ENCODE measurements at places on chromosomes 1 and 21.

DNA sequence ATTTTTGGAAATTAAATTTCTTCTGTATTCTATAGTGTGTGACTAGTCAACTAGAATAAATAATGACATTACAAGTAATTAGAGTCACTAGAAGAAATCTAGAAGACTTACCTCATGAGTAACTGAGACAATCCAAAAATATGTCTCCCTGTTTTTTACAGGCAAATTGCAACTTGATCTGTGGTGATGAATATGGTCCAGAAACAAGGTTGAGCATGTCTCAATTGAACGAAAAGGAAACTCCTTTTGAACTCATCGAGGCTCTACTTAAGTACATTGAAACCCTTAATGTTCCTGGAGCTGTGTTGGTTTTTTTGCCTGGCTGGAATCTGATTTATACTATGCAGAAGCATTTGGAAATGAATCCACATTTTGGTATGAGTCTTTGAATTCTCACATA, 36.7 kb downstream of the DHX9 start:
- no peak for DNase-seq

- no peak for DNase-seq
Observed at GRCh38 chr1:159823406-159823805, 3.3 kb upstream of the SLAMF8 start.

- no peak for DNase-seq
Observed at GRCh38 chr1:214709241-214709640, 106.2 kb downstream of the CENPF start.

GRCh38 chr1:167060141-167061072, 29.8 kb downstream of the GPA33 start:
- no peak for DNase-seq

DNA sequence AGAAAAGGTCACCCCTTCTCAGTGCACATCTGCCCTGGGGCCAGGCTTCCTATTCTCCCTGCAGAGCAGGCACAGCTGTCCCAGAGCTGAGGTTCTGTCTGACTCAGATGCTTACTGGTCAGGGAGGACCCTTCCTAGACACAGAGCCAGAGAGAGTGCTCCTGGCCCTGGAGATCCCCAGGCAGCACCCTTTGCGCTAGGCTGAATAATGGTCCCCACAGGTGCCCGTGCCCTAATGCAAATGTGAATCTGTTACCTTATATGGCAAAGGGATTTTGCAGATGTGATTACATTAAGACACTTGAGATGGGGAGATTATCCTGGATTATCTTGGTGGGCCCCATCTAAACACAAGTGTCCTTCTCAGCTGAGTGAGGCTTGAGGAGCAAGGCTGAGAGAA, 2.6 kb upstream of the TNNI1 start:
- no peak for DNase-seq

DNA sequence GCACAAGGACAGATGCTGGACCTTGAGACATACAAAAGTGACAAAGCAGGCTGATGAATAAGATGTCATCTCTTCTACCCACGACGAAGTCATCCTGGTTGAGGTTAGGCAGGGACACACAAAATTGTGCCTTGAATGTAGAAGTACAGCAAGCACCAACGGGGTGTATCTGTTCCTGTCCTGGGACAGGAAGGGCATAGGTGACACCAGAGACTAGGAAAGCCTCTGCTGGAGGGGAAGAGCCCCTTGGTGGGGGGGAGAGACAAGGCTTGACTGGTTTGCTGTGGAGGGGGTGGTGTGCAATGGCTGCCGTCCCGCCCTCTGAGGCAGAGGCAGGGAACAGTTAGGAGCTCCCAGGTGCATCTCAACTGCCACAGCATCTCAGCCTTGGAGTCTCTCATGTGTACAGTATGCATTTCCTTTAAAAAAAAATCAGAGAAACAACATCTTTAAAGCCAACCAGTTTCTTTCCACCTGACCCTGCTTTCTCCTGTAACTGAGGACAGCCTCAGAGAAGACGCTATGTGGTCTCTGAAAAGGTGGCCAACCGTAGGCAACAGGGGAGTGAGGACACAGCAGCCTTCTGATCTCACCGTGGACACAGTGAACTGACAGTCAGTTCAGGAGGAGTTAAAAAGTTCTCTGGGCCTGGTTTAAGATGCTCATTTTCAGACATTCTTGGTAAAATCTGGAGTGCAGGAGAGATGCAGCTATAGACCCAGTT, 17.7 kb upstream of the GFI1 start:
- no peak for DNase-seq

DNA sequence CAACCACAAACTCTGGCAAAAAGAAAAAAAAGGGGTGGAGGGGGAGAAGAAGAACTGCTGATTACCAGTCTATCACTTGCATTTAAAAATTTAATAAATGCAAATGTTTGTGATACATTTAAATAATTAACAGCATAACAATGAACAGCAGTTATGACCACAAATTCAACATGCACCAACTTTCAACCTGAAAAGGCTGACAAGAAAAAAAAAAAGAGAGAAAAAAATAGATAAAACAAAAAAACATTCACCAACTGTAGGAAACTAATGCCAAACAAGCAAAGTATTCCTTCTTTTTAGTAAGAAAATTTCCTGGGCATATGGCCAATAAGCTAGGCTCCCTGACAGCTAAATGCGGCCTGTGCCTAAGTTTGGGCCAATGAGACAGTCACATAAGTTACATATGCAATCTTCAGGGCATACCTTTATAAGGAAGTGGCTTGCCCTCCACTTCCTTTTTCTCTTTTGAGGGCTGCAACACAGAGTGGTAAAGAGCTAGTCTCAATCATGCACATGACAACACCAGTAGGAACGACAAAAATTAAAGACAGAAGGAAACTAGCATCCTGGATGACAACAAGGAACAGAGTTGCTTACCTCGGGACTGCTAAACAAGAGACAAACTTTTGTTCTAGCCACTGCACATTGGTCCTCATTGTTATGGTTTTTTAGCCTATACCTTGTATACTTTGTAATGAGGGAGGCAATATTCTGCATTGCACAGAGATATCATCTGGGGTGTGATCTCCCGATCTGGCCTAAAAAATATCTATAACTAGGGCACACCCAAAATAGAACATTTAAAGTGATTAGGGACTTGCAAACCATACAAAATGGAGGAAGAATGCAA, 24.2 kb upstream of the PHTF1 start:
- DNase-seq: peak; percentile 22

- DNase-seq: no peak
Observed at GRCh38 chr1:232886271-232886670, 64.1 kb upstream of the NTPCR start.

- no peak for DNase-seq
Observed at GRCh38 chr1:84918726-84919336, 25.8 kb upstream of the LPAR3 start.

GRCh38 chr21:42663200-42663750, 9.9 kb downstream of the PDE9A start:
- DNase-seq: no peak

- DNase-seq: no peak
Observed at GRCh38 chr1:148374101-148374500, 109.0 kb downstream of the PPIAL4G start.

DNA sequence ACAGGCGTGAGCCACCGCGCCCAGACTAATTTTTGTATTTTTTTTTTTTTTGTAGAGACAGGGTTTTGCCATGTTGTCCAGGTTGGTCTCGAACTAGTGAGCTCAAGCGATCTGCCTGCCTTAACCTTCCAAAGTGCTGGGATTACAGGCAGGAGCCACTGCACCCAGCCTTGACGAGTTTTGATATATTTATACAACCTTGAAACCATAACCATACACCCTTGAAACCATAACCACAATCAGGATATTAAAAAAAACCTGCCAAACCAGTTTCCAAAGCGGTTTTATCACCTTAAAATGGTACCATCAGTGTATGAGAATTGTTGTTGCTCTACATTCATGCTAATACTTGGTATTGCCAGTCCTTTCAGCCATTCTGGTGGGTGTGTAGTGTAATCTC, 3.7 kb upstream of the PHACTR4 start:
- no peak for DNase-seq

DNA sequence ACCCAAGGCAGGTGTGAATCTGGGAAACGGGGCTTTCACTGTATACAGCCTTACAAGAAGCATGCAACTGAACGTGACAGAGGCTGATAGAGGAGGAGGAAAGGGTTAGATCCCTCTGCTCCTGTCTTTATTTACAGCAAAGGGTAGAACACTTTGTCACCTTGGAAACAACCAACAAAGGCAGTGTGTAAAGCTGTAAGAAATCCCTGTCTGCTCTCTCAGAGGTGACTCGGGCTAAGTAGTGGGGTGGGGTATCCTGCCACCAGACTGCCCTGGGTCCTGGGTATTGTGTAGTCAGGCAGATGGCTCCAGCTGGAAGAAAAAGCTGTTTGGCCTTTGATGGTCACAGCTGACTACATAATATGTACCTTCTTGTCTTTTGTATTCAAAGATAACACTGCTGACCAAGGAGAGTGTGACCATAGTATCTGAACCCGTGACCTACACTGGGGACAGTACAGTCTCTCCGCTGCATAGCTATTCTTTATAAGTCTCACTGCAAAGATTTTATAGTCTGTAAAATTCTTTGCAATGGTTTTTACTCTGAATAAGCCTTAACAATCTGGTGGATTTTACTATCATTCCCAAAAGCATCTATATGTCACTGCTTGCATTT, 22.1 kb upstream of the POU2F1 start:
- no peak for DNase-seq

DNA sequence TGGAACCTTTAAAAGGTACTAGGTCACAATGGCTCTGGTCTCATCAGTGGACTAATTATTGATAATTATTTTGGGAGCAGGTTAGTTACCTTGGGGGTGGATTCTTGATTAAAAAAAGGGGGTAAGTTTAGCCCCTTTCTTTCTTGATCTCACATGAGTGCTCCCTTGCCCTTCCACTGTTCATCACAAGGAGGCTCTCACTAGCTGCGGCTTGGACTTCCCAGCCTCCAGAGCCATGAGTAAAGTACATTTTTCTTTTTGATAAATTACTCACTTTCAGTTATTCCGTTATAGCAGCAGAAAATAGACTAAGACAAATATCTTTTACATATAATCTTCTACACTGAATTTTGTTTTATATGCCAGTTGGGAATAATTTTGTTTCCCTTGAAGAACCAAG, 254.8 kb upstream of the DEPDC1 start:
- DNase-seq: no peak

DNA sequence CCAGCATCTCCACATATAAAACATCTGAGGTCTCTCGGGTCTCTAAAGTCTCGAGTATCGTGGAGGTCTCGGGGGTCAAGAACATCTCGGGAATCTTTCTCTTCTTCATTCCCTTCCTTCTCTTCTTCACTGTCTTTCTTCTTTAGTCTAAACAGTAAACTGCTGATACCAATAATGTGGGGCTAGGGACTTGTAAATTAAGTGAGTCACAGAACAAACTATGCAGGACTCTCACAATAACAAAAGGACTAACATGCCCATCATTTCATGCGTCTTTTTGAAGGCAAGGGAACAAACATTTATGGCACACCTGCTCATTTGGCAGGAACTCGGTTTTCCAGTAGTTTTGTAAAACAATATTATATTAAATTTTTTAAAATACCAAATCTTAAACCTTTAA, 32.4 kb downstream of the PRPF38A start:
- DNase-seq: no peak

DNA sequence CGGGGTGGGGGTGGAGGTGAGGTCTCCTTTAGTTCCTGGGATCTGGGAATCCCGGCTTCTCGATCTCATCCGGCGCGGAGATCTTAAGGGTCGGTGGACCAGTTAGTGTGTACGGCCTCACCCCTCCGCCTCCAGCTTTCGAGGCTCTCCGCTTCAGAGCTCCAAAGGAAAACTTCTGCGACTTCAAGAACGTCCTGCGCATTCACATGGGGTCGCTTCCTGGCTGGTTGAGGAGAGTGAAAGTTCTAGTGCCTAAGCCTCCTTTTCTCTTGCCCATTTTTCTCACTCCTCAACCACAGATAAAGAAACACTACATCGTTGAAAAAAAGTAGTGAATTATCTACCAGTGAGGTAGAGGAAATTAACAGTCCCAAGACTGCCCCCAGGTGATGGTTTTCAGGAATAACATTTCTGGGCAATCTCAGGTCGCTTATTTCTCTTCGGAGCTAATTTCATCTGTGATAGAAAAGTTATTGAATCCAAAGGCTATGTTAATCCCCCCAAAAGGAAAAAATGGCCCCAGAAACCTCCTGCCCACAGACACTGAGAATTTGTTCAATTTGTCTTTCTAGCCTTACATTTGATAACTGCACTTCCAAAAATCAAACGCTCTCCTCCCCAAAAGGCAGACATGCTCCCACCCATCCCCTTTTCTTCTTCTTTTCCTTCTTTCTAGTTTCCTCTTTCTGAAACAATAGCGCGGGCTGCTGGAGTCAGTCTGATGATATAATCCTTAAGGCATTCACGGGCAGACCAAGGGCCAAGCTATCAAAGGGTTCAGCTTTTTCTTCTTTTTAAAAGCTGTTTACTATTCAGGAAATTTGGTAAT, 20.6 kb upstream of the TBX15 start:
- DNase-seq: no peak

- no peak for DNase-seq
Observed at GRCh38 chr1:6033124-6033523, 12.6 kb upstream of the KCNAB2 start.

- no peak for DNase-seq
Observed at GRCh38 chr1:82921759-82922158, 1077.2 kb downstream of the TTLL7 start.

DNA sequence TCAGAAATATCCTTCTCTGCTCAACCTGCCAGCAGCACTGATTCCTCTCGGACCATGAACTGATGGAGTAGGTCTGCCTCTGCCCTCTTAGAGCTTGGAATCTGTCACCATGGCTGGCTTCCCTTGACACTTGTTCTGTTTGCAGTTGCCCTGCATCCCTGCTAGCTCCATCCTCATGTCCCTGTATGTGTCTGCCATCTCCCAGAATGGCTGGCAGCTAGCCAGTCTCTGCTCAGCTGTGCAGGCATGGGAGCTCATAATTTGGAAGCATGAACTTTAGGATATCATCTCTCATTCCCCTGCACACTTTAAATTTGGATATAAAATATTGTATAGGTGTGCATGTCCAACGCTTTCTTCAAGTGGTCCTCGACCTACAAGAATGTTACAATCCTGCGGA, 95.4 kb downstream of the C1orf94 start:
- DNase-seq: no peak

- DNase-seq: no peak
Observed at GRCh38 chr1:198846556-198846955, 207.7 kb downstream of the PTPRC start.

GRCh38 chr1:93874025-93874651, 4.9 kb downstream of the DNTTIP2 start:
- DNase-seq: no peak
